ENCODE measurements at places on chromosomes 12 and 14.

DNA sequence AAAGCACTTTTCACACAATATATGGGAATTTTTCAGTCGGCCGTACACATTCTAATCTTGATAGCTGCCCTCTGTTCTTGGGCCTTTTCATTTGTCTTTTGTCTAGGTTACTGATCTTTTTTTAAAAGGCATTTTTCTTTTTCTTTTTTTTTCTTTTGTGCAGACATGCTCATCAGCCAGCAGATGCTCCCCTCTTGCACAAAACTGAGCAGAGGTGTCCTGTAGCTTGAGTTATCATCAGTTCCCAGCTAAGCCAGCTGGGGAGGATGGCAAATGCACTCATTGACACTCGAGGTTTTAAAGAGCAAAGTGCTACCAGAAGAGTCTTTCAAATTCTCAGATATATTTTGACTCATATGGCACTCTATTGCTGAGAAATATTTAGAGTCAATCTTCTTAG lies 913.9 kb upstream of the SEL1L start:
- DNase-seq: no peak

- no peak for DNase-seq
Observed at GRCh38 chr12:83039413-83039812, 352.7 kb downstream of the TMTC2 start.

- no peak for DNase-seq
Observed at GRCh38 chr12:106369624-106370346, 12.2 kb downstream of the POLR3B start.

DNA sequence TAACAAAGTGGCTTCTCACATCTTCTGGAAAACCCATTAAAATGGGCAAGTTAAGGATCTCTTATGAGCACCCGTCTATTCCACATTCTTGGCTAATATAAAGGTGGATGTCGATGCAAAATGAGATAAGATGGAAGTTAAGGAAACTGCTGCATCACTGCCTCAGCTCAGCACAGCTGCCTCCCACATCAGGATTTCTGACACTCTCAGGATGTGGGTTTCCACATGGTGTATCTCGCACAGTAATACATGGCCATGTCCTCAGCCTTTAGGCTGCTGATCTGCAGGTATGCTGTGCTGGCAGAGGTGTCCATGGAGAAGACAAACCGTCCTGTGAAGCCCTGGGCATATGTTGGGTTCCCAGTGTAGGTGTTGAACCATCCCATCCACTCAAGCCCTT lies 1348.0 kb downstream of the TMEM121 start:
- DNase-seq: no peak

DNA sequence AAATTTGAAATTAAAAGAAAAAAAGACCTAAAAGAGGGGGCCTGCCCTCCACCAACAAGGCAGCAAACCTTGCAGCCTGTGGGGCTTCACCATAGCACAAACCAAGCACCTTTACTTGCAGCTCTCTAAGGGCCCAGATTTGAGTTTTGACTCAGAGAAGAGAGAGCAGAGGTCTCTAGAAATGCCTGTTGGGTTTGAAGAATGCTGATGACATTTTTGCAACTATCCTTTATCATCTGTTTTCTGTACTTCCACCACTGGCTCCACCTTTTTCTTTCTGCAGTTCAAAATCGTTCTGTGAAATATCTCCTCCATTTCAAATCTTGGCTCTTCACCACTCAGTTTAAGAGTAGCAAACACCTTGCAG lies 83.8 kb upstream of the HMGA2 start:
- no peak for DNase-seq

- no peak for DNase-seq
Observed at GRCh38 chr12:98612696-98613334, 19.3 kb downstream of the SLC25A3 start.

- no peak for DNase-seq
Observed at GRCh38 chr14:99817331-99817730, 24.1 kb downstream of the EML1 start.

DNA sequence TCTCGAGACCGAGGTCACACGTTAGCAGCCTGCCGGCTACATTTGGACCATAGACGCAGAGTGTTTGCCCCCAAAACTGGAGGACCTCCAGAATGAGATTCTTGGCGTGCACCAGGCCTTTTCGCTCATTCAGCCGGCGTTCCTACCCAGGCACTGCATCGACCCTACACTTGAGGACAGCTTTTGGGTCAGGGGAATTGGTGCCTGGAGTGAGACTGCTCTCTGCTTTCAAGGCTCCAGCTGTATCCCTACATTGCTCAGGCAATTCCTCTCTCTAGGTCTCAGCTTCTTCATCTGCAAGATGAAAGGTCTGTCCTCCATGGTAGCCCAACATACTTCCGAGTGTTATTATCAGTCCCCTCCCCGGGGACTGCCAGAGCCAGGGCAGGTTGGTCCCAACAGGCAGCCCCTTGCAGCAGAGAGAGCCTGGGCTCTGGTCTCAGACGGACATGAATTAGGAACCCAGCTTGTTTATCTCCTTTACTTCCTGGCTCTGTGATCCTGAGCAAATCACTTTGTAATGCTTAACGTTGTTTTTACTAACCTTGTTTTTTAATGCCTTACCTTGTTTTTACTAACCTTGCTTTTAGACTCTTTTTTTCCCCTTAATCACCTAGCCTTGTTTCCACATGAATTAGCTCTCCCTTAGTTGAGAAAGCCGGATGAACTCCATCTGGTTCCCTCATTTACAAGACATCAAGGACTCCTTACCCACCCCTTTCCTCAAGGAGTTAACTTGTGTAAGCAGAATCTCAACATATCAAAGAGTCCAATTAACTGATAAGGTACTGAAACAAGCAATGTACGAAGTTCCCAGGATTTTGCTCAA lies 892 bp downstream of the TCHP start:
- no peak for DNase-seq

GRCh38 chr12:5733136-5733755 lies 211.8 kb downstream of the ANO2 start:
- no peak for DNase-seq

DNA sequence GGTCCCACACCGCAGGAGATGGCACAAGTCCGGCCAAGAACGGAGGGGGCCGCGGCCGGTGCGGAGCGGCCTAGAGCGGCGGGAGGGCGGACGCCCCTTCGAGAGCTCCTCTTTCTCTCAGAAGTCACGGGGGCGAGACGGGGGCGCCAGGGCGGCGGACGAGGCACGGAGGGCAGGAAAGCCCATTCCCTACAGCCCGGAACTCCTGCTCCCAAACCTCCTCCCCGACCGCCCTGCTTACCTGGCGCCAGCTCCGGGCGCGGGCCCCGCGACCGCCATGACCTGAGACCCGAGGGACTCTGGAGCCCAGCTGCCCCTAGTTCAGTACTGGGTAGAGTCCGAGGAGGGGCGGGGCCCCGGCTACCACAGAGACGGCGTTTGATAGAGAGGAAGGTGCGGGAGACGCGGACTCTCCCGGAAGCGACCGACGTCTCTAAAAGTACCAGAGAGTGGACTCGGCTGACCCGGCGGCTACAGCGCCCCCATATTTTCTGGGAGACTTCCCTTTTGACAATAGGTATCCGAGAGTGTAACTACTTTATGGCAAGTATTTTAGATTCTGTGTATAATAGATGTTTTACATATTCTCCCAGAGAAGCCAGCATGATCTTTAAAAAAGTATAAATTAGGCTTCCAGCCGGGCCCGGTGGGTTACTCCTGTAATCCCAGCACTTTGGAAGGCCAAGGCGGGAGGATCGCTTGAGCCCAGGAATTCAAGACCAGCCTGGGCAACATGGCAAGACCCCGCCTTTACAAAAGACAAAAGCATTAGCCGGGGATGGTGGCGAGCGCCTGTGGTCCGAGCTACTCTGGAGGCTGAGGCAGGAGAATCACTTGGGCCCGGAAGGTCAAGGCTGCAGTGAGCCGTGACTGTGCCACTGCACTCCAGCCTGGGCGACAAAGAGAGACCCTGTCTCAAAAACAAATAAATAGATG lies at the start of gene ABCD4:
Gene ABCD4, minus strand, starts transcription at position 301 of the 936 bp plus-strand sequence. Its CDS starts 22 bp downstream, at position 279.
- DNase-seq: peak; percentile 73

GRCh38 chr14:34374998-34375740 lies 86.9 kb downstream of the SPTSSA start:
- DNase-seq: no peak

DNA sequence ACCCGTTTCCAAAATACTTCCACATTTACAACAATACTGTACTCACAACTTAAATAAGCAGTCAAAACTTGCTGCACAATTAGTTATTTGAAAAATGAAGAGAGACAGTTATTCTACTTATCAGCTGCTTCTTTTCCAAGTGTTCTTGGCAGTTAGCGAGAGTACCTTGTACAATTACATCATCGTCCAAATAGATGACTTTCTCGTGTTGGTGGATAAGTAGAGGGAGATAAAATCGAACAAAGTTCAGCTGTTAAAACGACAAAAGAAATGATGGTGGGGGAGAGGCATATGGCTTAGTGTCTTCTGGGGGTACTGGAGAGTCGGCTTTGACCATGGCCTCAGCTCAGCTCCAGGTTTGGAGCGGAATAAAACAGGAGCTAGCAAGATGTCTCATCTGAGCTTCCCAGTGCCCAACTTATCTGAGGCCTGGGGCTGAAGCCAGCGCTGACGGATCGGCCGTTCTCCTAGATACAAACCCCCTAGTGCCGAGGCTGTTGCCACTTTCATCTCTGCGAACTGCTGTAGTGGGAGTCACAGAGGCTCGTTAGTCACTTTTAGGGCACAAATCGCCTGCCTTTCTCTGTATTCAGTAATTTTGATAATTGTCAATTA lies 31.7 kb downstream of the TDG start:
- no peak for DNase-seq

DNA sequence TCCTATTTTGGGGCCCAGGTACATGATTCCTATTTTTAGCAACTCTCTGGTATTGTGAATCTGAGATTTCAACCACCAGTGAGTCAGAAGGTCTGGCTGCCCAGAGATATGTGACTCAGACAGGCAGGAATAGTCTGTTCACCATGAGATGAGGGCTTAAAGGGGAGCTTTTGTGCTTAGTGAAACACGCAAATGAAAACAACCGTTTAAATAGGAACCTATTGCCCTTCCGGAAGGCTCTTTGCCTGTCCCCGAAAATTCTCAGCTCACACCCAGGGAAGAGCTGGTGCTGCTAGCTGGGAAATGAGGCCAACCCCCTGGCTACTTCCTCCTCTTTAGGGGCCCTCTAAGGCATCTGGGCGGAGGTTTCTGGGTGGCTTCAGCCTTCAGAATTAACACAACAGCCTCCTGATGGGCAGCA lies 283.6 kb downstream of the CACNA1C start:
- DNase-seq: peak; percentile 92

GRCh38 chr12:117967512-117967911 lies 1.3 kb downstream of the KSR2 start:
- no peak for DNase-seq

- DNase-seq: no peak
Observed at GRCh38 chr14:81455390-81455789, 55.3 kb upstream of the STON2 start.

DNA sequence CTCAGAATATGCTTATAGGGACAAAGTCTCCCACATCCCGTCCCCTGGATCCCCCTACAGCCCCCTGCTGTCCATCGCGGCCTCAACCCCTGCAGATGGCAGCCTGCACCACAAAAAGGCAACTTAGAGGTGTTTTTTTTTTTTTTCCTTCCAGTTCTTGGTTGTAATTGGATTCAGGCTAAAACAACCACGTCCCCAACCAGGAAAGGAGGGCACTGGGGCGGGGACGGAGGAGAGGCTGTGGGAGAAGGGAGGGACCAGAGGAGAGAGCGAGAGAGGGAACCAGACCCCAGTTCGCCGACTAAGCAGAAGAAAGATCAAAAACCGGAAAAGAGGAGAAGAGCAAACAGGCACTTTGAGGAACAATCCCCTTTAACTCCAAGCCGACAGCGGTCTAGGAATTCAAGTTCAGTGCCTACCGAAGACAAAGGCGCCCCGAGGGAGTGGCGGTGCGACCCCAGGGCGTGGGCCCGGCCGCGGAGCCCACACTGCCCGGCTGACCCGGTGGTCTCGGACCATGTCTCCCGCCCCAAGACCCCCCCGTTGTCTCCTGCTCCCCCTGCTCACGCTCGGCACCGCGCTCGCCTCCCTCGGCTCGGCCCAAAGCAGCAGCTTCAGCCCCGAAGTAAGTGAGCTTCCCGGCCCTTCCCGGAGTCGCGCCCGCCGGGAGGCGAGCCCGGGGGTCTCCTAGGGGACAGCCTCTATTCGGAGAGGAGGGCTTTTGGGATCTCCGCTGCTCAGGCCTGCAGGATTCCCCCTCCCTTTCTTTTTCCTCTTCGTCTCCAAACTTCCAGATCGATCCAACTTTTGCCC lies at the start of gene MMP14:
Gene MMP14, plus strand, starts transcription at position 285 of the 813 bp plus-strand sequence. Its CDS starts 233 bp downstream, at position 518.
- DNase-seq: peak; percentile 66

- no peak for DNase-seq
Observed at GRCh38 chr12:77834618-77835017, 3.9 kb downstream of the NAV3 start.

DNA sequence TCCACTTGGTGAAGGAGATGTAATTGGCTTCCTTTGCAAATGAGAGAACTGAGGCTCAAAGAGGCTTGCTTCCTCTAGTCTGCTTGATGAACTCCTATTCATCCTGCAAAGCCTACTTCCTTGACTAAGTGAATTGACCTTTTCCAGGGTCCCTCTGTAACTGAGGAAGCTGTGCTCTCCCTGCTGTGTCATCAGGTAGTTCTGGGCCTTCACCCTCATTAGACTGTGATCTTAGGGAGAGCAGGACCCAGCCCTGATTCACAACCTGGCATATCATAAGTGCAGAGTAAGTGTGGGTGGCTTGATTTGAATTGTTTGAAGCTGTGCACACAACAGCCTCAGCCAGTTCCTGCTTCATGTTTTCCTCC lies 16.3 kb downstream of the ASB2 start:
- DNase-seq: no peak

DNA sequence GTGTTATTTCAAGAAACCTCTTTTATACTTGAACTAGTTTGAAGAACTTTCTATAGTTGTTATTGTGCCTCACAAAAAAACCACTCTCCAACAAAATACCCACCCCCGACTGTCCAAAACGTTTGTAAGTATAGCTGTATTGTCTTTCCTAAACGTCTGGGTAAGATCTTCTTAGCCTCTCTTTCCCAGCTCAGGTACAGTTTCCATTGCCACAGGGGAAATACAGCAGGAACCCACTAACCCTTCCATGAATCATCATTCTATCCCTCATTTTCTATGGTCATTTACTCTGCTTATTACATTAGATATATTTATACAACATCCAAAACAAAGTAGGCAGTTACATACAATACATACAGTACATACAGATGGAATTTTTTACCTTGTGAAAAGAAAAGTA lies 70.8 kb downstream of the ZFC3H1 start:
- DNase-seq: no peak

- no peak for DNase-seq
Observed at GRCh38 chr12:27497446-27497845, 26.6 kb upstream of the PPFIBP1 start.

Measured in HS-27A (cell line).